ENCODE measurements at places on chromosomes 4 and X.

GRCh38 chr4:153616006-153616555 is 68.0 kb upstream of the TLR2 start:
- DNase-seq = no peak

DNA sequence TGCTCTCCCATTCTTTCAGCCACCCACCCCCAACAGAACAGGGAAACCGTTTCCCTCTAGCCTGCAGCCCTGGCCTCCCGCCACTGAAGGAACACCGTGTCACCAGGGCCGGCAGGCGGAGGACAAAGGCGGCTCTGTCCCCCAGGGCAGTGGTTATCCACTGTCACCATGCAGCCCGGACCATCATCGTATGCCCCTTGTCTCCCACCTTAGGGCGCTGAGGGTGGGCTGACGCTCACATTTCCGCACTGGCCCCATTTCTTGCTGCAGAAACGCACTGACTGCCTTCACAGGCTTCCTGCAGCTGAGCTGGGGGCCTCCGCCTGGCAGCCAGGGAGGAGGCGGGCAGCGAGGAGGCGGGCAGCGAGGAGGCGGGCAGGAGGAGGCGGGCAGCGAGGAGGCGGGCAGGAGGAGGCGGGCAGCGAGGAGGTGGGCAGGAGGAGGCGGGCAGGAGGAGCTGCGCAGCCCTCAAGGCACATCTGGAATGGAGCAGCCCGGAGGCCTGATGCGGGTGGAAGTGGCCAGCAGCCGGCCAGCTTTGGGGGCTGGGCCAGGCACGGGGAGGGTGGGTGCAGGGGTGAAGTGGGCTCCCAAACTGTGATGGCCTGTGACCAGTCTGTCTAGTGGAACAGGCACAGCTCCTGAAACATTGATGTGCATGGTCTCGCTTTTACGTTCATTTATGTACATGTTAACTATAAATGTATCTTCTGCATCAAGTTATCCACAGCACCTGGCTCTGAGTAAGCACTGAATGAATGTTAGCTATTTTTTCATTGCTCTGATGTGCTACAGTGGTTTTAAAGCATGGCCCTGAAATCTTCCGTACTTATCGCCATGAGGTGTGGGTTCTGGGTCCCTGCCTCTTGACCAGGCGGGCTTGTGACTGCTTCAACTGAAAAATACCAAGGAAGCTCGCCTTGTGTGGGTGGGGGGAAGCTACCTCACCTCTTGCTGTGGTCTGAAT is 20.6 kb upstream of the KIAA0232 start:
- DNase-seq = no peak

- no peak for DNase-seq
Observed at GRCh38 chr4:165384186-165384585, 5.4 kb downstream of the CPE start.

DNA sequence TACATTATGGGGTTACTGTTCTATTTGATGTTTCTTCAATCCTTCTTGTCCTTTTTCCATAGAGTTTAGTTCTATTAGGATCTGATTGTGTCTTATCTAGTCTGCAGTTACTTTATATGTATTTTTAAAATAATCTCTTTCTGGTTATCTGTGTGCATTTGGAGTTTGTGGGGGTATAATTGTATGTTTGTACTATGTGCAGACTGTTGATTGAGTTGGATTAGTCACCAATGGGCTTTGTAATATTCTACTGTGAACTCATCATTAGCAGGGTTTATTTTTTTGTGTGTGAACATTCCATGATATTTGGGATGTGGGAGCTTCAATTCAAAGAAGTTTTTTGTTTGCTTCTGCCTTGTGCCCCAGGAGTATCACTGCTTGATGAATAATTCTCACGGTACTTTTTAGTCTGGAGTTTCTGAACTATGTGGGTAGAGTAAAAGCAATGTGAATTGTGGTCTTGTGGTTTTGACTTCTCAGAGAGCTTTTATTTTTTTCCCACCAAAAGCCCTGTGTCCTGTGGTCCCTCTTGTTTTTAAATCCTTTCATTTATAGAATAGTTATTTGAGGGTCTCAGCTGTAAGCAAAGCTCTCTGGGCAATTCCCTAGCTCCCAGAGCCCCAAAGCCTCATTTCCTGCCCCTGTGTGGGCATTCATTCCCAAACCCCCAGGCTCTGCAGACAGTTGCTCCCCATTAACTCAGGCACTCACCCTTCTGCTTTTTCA is 127.8 kb downstream of the PHKA2 start:
- DNase-seq = no peak

DNA sequence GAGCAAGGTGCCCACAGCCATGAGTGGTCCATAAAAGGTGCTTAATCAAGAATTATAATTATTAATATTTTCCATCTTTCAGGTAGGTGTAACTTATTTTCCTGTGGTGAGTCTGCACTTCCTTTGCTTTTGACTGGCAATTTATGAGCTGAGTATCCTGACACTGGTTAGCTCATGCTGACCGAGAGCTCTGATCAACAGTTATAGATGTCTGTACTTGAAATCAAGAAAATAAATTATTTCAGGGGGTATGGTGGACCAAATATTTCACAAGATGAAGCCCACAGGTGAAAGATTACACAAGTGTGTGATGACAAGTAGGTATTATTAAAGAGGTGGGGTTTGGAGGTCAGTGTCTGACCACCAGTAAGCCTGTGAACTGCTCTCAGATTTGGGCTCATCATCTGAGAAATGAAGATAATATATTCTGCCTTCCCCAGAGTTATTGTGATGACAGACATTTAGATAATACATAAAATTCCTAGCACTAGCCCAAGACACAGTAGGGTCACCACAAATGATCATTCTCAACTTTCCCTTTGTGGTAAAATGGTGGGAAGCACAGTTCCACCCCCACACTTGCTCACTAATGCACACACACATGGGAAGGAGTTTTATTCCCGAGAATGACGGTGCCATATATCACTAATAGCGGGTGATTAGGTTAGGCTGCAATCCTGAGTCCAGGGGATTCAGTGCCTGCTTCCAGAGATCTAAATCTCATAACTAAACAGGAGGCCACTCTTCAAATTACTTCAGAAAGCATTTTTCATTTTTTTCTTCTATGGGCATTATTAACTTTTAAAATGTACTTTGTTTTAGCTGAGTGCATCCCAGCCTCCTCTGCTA is 34.0 kb upstream of the PACRGL start:
- no peak for DNase-seq

DNA sequence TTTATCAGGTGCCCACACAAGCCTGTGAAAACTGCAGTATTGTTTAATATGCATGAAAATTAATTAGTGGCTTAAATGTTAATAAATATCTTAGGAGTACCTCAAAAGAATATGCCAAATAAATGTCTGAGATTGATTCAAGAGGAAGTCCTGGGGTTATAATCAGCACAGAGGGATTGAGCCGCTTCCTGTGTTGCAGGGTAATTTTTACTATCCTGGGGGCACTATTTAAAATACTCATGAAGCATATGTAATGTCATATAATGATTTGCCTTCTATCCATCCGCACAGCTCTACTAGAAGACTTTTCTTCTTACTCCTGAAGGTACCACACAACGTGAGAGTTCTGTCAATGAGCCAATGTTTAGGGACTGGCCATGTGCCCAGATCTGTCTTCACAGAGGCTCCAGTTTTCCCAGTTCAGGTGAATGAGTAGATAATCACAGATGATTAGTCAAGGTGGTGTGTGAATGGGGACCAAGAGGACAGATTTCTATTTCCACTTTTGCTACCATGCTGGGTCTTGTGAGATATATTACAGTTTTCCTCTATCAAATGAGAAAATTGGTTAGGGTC is 233.3 kb downstream of the USP46 start:
- no peak for DNase-seq

DNA sequence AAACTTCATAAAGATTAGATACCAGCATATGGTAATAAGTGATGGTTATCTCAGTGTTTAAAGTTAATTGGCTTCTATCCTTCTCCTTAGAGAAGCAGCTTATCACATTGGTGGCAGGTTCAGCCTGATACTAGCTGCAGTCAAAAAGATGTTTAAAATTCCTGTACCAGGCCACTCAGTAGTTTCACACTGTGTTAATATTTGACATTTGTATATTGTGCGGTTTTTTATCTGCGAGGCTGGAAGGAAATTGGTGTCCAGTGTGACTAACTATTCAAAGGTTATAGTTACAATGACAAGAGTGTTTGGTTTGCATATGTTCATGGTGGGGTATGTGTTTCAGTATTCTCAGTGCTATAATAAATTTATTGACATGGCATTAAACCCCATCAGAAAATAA is 27.5 kb upstream of the TBC1D8B start:
- no peak for DNase-seq

- no peak for DNase-seq
Observed at GRCh38 chr4:62717154-62717553, 1517.0 kb downstream of the ADGRL3 start.

DNA sequence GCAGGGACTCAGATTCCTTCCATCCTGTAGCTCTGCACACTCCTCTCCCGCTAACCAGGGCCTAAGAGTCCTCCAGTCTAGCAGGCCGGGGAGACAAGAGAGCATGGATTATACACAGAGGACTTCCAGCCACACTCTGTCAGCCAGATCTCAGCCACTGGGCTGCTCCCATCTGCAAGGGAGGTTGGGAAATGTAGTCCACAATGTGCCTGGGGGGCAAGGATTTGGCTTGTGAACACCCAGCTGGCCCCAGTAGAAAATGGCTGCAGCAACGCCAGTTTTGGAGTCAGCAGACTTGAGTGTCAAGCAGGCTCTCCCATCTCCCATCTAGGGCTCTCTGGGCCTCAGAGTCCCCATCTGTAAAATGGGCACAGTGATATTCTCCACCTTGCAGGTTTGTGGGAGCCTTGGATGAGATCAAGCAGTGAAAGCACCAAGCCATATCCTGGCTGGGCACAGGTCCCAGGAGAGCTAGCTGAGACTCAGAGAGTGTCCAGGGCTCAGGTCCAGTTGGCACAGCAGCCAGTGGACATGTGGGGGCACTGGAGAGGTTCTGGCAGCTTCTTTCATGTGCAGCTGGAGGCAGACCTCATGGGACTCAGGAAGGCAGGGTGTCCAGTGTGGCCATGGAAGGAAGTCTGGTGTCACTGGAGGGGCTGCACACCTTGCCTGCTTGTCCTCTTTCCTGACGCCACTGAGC is 14.6 kb downstream of the PSAPL1 start:
- no peak for DNase-seq

DNA sequence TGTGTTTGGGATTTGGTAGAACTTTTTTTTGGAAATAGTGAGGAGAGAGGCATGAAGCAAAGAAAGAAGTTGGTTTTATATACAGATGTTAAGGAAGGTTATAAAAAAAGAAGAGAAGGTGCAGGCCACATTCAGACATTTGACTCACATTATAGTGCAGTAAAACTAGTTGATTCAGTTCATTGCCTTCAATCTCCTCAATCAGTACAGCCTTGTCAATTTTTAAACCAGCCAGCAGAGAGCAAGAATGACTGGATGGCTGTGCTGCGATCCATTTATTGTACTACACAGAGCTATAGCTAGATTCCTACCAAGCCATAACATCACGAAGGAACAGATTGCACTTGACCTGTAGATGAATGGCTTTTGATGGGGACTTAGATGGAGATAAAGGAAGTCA is 79.7 kb upstream of the LSM6 start:
- no peak for DNase-seq

Measured in stimulated activated CD8-positive, alpha-beta memory T cell treated with anti-CD3 and anti-CD28 coated beads, Interleukin-15, amount 100 ng/mL, for 4 hours (primary cell).